ENCODE measurements at places on chromosomes 11 and 22. TPM values are rescaled to one million over a fixed set of nuclear protein-coding genes. Genes with fewer than 3 reads are reported as not detected.

GRCh38 chr22:30420347-30421125, 5.0 kb upstream of the MTFP1 start:
- H3K36me3 ChIP-seq, result peaks cover 28% of the 10 kb centered on the region
- H3K27ac ChIP-seq, result no peak overlapping the region
- no peaks in the 10 kb centered on the region for H3K27me3 ChIP-seq
- H3K4me3 ChIP-seq, result no peak overlapping the region
- no peak for DNase-seq

- H3K4me1 ChIP-seq, result peaks cover 9% of the 10 kb centered on the region
- no peak for DNase-seq
- H3K27ac ChIP-seq, result no peak overlapping the region
- no peaks in the 10 kb centered on the region for H3K27me3 ChIP-seq
Measured at GRCh38 chr11:69874984-69875624, 55.9 kb upstream of the FGF3 start.

GRCh38 chr11:65293909-65294381, 20.7 kb upstream of the CDC42EP2 start:
- H3K27me3 ChIP-seq, result no peaks in the 10 kb centered on the region
- H3K4me3 ChIP-seq, result no peak overlapping the region
- H3K4me1 ChIP-seq, result no peaks in the 10 kb centered on the region
- peaks cover 51% of the 10 kb centered on the region for H3K36me3 ChIP-seq

GRCh38 chr11:119712459-119713358, 16.3 kb downstream of the NECTIN1 start:
- no peaks in the 10 kb centered on the region for H3K27me3 ChIP-seq
- H3K36me3 ChIP-seq, result no peaks in the 10 kb centered on the region
- no peak for DNase-seq
- H3K27ac ChIP-seq, result no peak overlapping the region
- no peak overlapping the region for H3K4me3 ChIP-seq
- no peaks in the 10 kb centered on the region for H3K4me1 ChIP-seq

DNA sequence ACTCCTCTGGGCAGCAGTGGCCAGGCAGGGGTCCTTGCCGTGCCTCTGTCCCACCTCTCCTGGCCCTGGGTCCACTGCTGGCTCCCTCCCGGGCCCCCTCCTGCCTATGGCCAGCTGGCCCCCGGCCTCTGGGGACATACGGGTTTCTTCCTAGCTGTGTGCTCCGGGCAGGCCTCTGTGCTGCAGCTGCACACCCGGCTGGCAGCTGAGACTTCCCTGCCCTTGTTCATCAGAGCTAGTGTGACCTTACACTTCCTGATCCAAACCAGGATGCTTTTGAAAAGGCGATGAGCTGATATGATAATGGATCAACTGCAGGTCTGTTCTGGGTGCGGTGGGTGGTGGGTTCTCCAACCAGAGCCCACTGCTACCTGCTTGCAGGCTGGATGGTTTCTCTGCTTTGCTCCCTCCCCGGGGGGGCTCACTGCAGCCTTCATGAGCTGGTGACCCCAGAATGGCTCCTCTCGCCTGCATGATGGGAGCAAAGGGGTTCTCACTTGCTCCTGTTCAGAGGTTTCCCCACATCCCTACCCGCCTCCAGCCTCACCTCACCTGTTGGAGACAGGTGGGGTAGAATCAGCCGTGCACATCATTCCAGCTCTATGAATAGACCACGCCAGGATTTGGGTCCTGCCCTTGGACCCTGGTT, 13.3 kb downstream of the B3GAT1 start:
- H3K27me3 ChIP-seq, result no peaks in the 10 kb centered on the region
- no peaks in the 10 kb centered on the region for H3K36me3 ChIP-seq
- no peak for DNase-seq
- H3K4me1 ChIP-seq, result no peaks in the 10 kb centered on the region
- H3K27ac ChIP-seq, result no peak overlapping the region
- no peak overlapping the region for H3K4me3 ChIP-seq

- H3K27ac ChIP-seq, result no peak overlapping the region
- H3K36me3 ChIP-seq, result no peaks in the 10 kb centered on the region
- H3K27me3 ChIP-seq, result no peaks in the 10 kb centered on the region
- H3K4me3 ChIP-seq, result no peak overlapping the region
- DNase-seq, result no peak
Measured at GRCh38 chr11:120651396-120651795, 139.8 kb downstream of the GRIK4 start.

DNA sequence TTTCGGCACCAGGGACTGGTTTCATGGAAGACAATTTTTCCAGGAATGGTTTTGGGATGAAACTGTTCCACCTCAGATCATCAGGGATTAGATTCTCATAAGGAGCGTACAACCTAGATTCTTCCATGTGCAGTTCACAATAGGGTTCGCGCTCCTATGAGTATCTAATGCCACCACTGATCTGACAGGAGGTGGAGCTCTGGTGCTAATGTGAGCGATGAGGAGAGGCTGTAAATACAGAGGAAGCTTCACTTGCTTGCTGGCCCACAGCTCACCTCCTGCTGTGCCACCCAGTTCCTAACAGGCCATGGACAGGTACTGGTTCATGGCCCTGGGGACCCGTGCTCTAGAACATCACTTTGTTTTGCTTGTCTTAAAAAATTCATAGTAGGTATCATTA, 41.8 kb upstream of the AMPD3 start:
- H3K27ac ChIP-seq, result no peak overlapping the region
- H3K4me1 ChIP-seq, result no peaks in the 10 kb centered on the region
- no peak overlapping the region for H3K4me3 ChIP-seq
- peak; percentile 73 for DNase-seq

- peaks cover 5% of the 10 kb centered on the region for H3K4me1 ChIP-seq
- no peak for DNase-seq
Measured at GRCh38 chr22:35335936-35336781, 36.5 kb downstream of the TOM1 start.

DNA sequence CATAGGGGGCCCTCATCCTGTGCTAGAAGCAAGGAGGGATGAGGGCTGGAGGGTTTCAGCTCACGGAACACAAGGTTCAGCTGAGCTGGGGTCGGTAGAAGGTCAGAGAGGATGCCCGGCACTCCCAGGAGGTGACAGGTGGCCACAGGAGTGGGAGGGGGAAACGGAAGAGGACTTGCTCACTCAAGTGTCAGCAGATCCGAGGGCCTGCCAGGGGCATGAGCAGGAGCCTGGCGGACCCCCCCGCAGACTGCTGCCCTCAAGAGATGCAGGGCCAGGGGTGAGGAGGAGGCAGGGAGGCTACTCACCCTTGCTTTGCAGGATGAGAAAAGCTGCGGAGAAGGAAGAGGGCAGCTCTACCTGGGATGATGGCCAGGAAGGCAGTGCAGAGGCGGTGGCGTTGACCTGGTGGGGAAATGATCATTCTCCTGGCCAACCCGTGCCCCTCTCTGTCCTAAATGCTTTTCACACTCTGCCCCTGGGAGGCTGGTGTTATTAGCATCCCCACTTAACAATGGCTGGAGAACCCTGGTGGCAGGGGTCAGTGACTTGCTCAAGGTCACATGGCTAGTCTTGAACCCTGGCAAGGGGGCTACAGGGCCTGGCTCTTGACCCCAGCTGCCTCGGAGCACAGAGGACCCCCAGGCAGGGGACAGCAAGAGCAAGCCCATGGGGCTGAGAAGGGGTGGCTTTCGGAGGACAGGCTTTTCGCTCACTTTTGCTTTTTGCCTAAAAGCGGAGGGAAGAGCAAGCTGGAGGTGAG, 30.1 kb upstream of the CSNK1E start:
- no peaks in the 10 kb centered on the region for H3K27me3 ChIP-seq
- no peak overlapping the region for H3K27ac ChIP-seq
- no peak for DNase-seq

GRCh38 chr11:125618383-125618782, 6.6 kb upstream of the CHEK1 start:
- H3K27ac ChIP-seq, result no peak overlapping the region
- H3K4me1 ChIP-seq, result peaks cover 7% of the 10 kb centered on the region
- H3K27me3 ChIP-seq, result no peaks in the 10 kb centered on the region

DNA sequence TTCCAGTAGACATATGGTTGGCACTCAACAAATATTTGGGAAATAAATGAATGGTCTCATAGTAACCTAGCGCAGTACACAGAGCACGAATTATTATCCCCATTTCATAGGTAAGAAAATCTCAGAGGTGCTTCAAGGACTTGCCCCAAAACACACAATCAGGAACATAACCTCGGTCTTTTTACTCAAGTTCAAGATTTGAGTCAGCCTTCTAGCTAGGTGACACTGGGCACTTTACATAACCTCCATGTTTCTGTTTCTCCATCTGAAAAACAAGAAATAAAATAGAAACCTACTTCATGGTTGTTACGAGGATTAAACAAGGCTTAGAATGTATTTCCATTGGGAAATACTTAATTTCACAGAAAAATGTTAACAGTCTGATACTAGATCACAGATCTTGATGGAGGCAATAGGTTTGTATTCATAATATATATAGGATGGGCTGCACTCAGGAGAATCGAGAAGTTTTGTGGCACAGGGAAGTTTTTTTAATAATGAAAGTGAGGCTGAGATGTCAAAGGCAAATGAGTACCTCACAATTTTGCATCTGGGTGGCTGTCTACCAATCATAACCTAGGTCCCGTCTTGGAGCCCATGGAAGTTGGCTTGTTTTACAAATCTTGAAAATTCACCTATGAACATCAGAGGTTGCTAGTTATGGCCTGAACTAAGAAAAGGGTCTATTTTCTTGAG, 147.4 kb upstream of the ZC3H12C start:
- no peak for DNase-seq
- H3K4me1 ChIP-seq, result peaks cover 12% of the 10 kb centered on the region

DNA sequence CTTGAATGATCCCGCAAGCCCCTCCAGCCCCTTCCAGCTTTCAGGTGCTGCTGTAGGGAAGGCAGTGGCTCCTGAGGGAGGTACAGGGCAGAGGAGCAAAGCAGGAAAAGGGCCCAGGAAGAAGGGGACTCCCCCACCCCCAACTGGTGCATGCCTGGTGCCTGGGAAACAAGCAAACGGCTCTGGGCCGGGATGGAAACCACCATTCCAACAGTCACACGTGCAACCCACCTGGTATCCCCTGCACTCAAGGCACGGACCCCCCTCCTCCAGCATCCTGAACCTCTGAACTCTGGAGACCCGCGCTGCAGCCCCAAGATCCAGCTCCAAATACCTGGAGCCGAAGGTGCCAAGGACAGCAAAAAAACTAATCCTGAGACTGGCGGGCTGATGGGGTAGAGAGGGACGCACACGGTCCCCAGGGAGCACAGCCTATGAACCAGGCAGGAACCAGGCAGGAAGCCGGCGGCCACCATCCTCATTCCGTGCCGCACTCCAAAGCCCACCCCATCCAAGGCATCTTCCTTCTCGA, 537 bp downstream of the SCN4B start:
- H3K27me3 ChIP-seq, result no peaks in the 10 kb centered on the region
- no peak for DNase-seq
- peaks cover 15% of the 10 kb centered on the region for H3K4me1 ChIP-seq
- no peak overlapping the region for H3K27ac ChIP-seq

DNA sequence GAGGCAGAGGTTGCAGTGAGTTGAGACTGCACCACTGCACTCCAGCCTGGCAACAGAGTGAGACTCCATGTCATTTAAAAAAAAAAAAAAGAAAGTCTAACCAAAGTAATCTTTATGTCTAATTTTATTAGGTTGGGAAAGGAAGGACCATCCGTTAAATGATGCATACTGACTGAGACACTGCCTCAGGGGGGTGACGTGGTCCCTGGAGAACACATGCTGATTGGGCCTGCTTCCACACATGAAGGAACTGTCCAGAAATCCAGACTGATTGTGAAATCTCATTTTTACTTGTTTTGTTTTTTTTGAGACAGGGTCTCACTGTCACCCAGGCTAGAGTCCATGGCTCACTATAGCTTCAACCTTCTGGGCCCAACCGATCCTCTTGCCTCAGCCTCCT, 5.5 kb downstream of the SF3A1 start:
- H3K27me3 ChIP-seq, result no peaks in the 10 kb centered on the region
- DNase-seq, result no peak
- no peak overlapping the region for H3K27ac ChIP-seq
- peaks cover 18% of the 10 kb centered on the region for H3K4me1 ChIP-seq

Gene GALNT18
- not detected for total RNA-seq

Gene FBLN1
- not detected for total RNA-seq

Gene KBTBD4
- 8.7 TPM for total RNA-seq

Gene TRIM66
- total RNA-seq, result 13.3 TPM

Gene OR51V1
- not detected for total RNA-seq
